ENCODE measurements at places on chromosomes 7 and 10.

DNA sequence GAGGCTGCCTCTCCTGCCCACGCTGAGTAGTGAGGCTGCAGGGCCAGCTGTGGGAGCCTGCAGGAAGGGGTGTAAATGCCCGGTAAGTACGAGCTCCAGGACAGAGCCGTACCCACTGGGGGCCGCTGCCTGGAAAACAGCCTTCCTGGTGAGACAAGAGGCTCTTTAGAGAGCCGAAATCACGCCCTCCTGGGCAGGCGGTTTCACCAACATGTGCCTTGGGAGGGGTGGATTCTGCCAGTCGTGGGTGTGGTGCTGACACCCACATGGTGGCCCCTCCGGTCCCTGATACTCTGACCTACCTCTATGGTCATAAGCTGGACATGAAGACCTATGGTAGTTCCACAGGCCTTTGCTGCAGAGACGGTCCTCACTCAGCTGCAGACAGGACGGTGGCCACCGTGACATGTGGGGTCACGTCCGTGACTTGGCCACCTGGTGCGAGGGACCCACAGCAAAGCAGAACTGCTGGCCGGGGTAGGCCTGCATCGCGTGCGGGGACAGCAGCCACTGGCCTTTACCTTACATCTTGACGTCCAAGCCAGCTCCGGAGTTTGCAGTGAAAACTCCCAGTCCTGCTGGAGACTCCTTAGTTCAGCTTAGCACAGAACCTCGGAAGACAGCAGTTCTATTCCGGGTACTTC lies 46.9 kb downstream of the PITRM1 start:
- no peak for DNase-seq

GRCh38 chr7:151008511-151009323 lies 15.6 kb downstream of the ATG9B start:
- peak; percentile 85 for DNase-seq

GRCh38 chr10:30088178-30088577 lies 28.8 kb upstream of the JCAD start:
- DNase-seq: no peak

GRCh38 chr7:148717266-148717793 lies 18.6 kb downstream of the CUL1 start:
- no peak for DNase-seq

DNA sequence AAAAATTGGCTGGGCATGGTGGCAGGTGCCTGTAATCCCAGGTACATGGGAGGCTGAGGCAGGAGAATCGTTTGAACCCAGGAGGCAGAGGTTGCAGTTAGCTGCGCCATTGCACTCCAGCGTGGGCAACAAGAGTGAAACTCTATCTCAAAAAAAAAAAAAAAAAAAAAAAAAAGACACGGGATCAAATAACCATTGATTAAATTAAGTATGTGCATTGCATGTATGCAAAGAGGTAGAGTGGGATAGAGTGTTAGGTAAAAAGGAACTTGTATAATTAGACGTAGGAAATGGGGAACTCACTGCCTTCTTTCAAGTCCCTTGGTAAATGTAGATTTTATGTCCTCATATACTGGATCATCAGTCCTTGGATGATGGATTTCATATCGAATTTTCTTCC lies 13.1 kb downstream of the VCL start:
- no peak for DNase-seq

GRCh38 chr7:135334830-135335543 lies 101.3 kb downstream of the STRA8 start:
- DNase-seq: no peak

DNA sequence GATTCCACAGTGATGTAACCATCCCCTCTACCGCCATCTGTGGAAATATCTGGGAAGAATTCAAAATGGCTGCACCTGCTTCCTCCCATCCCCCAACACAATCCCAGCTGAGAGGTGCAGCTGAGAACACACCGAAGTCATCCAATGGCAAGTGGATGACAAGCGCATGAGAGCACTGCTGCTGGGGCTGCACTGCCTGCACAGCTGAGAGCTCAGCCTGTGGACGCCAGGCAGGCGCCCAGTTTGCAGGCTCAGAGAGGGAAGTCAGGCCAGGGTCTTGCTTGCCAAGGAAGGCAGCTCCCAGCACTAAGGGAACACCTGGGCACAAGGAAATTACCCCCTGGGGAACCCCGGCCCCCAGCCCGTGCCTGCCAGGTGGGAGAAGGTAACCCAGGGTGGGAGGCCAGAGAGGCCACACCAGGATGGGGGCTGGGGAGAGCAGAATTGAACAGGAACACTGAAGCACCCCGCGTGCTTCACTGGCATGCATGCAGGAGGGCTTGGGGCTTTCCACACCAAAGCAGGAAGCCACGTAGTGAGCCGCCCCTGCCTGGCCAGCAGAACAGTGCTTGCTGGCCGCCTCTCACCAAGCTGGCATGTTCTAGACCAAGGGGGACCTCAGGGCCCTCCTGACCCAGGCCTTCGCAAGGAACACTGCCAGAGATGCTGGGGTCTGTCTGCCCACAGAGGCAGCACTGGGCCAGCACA lies 46.2 kb downstream of the FAM53B start:
- DNase-seq: no peak

- DNase-seq: no peak
These were observed 10.4 kb upstream of the CFAP43 start for GRCh38 chr10:104242545-104242944.

GRCh38 chr10:80172896-80173295 lies 32.4 kb downstream of the ANXA11 start:
- no peak for DNase-seq

DNA sequence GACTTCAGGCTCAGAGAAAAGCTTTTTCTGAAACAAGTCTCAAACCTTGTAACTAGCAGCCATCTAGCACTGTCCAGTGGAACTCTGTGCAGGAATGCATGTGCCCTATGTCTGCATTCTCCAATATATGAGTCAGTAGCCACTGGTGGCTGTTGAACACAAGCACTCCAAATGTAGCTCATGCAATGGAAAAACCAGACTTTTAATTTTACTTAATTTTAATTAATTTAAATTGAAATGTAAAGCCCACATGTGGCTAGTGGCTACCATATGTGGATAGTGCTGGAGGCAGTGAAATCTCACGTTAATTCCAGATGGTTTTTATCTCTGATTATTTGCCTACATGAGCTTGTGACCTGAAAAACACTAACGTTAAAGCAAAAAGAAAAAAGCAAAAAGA lies 225.1 kb downstream of the GATA3 start:
- no peak for DNase-seq

DNA sequence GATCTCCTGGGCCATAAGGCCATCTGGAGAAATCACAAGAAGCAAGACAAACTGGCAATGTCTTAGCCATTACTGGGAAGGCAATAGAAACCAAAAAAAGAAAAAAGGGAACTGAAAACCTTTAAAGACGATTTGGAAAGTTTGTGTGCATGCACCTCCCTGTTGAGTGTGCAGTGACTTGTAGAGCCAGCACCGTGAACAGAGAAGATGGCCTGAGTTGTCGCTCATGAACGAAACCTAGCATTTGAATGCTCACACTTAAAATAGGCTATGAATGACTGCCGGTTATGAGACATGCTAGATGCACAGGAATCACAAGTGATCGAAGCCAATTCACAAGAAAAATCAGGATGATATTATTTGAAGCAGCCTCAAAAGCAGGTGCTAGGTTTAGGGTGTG lies 151.3 kb upstream of the ADO start:
- DNase-seq: no peak

DNA sequence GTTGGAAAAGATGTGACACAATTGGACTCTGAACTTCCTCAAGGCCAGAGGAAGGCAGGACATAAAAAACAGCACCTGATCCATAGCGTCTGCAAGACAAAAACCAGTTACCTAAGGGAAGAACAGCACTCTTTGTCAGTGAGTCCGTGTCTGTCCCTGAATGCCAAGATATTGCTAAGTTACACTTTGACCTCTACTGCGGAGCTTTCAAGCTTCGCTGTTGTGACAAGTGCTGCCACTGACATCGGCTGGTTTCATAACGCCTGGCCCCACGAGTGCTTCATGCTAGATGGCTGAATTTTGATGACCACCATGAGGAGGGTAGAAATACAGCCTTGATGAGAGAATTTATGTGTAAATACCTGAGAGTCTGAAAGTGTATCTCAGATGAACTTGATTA lies 49.7 kb upstream of the JAZF1 start:
- no peak for DNase-seq

- DNase-seq: no peak
These were observed 89.1 kb downstream of the KIAA1549 start for GRCh38 chr7:138892006-138892630.

- DNase-seq: no peak
These were observed 38.0 kb upstream of the GNA12 start for GRCh38 chr7:2882111-2882510.

DNA sequence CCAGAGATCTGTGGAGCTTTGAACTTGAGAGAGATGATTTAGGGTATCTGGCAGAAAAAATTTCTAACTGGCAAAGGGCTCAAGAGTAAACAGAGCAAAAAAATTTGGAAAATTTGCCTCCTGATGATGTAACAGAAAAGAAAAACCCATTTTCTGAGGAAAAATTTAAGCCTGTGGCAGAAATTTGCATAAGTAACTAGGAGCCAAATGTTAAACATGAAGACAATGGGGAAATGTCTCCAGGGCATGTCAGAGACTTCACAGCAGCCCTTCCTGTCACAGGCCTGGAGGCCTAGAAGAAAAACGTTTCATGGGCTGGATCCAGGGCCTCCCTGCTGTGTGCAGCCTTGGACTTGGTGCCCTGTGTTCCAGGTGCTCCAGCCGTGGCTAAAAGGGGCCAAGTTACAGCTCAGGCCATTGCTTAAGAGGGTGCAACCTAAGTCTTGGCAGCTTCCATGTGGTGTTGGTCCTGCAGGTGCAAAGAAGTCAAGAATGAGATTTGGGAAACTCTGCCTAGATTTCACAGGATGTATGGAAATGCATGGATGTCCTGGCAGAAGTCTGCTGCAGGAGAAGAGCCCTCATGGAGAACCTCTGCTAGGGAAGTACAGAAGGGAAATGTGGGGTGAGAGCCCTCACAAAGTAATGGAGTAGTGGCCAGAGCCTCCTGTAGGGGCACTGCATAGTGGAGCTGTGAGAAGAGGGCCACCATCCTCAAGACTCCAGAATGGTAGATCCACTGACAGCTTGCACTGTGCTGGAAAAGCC lies 8.1 kb downstream of the SEMA3D start:
- no peak for DNase-seq

Measured in stimulated activated CD4-positive, alpha-beta T cell treated with anti-CD3 and anti-CD28 coated beads, Interleukin-15, amount 100 ng/mL, for 48 hours (primary cell).